WTC11 (cell line): ENCODE measurements at places on chromosomes 13 and 19.

DNA sequence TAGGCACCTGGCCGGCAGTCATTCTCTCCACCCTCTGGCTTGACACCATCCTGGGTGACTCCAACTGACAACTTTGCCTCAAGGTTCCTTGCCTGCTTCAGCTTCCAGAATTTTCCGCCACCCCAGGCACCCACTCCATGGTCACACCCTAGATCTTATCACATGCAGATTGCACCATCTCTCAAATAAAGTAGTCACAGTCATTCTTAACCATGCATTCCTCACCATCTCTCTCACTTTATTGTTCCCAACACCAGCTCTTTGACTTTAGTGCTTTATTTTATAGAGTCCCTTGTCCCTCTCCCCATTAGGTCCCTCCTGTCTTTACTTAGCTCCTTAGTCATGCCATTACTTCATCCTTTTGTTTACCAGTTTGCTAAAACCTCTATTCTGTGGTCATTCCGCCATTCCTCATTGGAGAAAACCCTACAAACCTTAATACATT is 351.7 kb downstream of the SPRY2 start:
- no peak for DNase-seq

GRCh38 chr13:36432106-36432544 is at the start of gene CCNA1:
Gene CCNA1, plus strand, starts transcription at chr13:36432495. Its CDS starts 562 bp downstream, at chr13:36433057.
- DNase-seq, result peak; percentile 89

GRCh38 chr13:22287343-22287920 is 616.6 kb downstream of the FGF9 start:
- no peak for DNase-seq

DNA sequence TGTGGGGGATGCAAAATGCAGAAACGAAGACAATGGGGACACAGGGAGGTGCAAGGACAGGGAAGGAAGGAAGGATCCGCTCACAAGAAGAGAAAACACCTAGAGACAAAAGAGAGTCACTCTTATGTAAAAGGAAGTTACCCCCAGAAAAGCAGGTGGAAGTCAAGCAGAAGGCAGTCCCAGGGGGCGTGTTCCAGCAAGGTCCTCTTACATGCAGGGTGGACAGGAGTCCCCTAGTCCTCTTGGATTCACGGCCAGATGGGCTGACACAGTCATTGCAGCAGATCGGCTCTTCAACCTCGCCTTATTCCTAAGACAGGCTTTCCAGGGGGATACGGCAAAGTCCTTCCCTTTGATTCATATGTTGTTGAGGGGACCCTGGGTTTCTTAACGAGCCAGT is 83.9 kb upstream of the SPATA13 start:
- DNase-seq, result no peak

DNA sequence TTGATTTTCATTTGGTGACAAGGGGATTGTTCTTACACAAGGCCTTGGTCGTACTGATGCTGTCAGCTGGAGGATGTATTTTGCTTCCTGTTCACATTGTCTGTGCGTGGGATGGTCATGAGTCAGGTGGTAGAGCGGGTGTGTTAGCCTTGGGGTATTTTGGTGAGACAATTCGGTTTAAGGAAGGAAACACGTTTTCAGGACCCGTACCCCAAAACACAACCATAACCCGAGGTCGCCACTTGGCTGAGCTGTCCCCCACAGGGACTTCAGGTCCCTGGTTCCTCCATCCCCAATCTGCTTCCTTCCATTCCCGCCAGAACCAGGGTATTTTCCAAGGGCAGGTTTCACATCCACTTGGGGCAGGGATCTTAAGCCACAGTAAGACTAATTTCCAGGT is 15.0 kb downstream of the MYO9B start:
- no peak for DNase-seq

DNA sequence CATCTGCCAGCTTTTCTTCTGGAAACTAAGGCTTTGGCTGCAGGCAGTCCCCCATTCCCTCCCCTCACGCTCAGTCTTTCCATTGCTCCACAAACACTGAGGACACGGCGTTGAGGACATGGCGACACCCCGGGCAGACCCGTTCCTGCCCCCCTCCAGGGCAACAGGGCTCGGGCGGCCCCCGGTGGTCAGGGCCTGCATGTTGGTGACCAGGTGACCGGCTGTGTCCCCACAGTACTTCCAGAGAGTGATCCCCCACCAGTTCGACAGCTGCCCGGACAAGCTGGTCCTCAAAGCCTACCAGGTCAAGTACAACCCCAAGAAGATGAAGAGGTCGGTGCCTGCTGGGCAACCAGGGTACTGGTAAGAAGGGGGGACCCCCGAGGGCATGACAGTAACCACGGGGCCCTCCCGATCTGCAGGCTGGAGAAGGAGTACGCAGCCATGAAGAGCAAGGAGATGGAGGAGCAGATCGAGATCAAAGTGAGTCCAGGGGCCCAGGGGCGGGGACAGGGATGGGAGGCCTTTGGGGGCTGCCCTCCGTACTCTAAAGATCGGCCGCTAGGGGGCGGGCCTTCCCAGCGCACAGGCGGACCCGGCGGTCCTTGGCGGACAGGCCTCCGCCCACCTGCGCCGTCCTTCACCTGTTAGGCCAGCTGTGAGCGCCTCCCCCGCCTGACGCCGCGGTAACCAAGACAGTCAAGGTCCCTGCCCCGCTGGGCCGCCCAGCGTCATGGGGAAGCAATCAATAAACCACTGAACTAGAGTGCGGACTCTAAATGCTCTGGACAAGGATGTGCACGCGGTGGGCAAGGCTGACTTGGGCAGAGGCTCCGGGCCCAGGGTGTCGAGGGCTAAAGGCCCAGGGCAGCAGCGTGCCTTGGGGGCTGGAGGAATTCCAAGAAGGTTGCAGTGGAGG is 21.1 kb downstream of the PRR36 start:
- DNase-seq, result peak; percentile 96

GRCh38 chr19:19628501-19629134 is 598 bp upstream of the LPAR2 start:
- peak; percentile 91 for DNase-seq

GRCh38 chr19:1284293-1284978 is 1.2 kb upstream of the EFNA2 start:
- no peak for DNase-seq

GRCh38 chr13:23087880-23088279 is 92.9 kb upstream of the SGCG start:
- DNase-seq, result peak; percentile 62

DNA sequence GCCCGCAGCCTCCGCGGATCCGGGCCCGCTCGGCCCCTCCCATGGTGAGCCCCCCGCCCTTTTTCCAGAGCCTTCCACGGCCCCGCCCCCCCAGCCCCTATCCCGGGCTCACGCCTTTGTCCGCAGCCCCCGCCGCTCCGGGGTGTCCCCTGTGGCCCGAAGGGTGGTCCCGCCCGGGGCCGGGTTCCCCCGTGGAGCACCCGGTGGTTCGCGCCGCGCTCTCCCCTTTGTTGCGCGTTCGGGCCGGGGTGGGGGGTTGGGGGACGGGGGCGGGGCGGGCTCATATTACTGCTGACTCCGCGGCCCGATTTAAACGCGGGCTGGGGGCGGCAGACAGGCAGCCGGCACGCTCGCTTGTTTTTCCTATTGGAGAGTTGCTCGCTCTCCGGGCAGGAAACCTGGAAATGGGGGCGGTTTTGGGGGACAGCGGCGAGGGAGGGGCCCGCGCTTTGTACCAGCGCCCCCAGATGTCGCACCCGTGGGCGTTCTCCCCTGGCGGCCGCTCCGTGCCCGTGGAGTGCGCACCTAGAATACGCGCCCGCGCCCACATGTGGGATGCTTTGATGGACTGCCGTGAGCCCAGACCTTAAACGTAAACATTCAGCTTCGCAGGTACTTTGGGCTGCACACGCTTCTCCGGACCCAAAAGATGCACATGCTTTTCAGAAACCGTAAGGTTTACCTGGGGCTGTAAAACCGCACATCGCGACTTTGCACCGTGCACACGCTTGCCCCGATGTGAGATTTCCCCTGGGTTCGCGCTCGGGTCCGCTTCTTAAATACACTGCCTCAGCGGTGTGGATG is 699 bp downstream of the PTOV1 start:
- peak; percentile 71 for DNase-seq

DNA sequence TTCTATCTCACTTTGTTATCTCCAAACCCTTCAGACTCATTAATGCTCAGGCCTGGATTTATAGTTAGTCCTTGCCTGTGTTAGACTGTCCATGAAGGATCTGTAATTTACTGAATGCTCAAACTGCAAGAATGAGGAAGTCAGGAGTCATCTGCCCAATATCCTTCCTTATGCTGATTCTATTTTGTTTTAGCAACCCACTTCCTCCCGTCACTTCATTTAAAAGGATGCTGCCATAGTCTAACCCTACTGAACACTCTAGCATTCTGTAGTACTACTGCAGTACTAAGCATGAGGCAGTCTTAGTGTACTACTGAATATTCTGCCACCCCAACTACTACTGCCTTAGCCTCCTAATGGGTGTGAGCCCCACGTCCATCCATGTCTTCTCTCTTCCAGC is 1.5 kb downstream of the FCAR start:
- no peak for DNase-seq

GRCh38 chr19:44662691-44663385 is 8.4 kb upstream of the CEACAM19 start:
- DNase-seq, result no peak

DNA sequence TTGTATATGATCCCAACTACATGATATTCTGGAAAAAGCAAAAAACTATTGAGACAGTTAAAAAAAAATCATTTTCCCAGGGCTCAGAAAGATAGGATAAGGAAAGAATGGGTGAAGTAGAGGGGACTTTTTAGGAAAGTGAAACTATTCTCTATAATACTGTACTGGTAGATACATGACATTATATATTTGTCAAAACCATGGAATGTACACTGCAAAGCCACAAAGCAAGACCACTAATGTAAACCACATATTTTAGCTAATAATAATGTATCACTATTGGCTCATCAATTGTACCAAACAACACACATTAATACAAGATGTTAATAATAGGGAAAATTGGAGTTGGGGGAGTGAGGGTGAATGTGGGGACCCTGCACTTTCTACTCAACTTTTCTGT is 182.6 kb downstream of the EFNB2 start:
- DNase-seq, result no peak

GRCh38 chr19:35310331-35310730 is 18.4 kb downstream of the MAG start:
- DNase-seq, result no peak

- no peak for DNase-seq
Measured at GRCh38 chr13:52903320-52903719, 54.9 kb upstream of the PCDH8 start.

GRCh38 chr13:79937771-79938216 is 403.1 kb downstream of the SPRY2 start:
- no peak for DNase-seq

DNA sequence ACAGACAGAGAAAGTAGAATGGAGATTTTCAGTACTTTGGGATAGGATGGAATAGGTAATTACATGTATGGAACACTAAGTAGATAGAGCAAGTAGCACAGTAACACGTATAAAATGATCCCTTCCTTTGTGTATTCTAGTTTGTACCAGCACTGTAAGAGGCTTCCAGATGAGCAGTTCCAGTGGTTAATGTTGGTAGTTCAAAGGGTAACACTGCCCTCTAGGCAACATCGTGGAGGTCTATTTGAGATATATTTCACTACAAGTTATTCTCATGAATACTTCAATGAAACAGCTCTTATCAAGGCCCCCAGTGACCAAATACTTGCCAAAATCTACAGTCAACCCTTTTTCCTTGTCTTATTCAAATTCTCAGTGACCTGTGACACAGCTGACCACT is 13.5 kb upstream of the ZNF563 start:
- DNase-seq, result no peak

DNA sequence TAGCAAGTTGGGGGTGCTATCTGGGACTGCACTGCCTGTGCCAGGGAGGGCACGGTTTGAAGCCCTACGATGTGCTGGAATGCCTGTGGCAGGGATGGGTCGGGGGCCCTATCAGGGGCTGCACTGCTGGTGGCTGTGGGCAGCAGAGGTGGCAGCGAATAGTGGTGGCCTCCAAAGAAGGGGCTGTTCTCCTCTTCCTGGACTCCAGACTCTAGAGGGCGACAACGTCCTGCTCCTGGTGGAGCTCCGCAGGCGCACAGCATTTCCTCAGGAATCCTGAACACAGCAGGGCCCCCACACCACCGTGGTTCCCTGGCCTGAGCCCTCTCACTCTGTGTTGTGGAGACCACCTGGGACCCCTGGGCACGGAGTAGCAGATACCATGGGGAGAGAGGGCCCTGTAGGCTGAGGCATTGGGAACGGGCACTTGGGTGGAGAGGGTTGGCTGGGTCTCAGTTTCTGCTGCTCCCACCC is 145.6 kb downstream of the TNFRSF19 start:
- DNase-seq, result peak; percentile 73

GRCh38 chr13:50970956-50971355 is 61.4 kb downstream of the RNASEH2B start:
- no peak for DNase-seq

DNA sequence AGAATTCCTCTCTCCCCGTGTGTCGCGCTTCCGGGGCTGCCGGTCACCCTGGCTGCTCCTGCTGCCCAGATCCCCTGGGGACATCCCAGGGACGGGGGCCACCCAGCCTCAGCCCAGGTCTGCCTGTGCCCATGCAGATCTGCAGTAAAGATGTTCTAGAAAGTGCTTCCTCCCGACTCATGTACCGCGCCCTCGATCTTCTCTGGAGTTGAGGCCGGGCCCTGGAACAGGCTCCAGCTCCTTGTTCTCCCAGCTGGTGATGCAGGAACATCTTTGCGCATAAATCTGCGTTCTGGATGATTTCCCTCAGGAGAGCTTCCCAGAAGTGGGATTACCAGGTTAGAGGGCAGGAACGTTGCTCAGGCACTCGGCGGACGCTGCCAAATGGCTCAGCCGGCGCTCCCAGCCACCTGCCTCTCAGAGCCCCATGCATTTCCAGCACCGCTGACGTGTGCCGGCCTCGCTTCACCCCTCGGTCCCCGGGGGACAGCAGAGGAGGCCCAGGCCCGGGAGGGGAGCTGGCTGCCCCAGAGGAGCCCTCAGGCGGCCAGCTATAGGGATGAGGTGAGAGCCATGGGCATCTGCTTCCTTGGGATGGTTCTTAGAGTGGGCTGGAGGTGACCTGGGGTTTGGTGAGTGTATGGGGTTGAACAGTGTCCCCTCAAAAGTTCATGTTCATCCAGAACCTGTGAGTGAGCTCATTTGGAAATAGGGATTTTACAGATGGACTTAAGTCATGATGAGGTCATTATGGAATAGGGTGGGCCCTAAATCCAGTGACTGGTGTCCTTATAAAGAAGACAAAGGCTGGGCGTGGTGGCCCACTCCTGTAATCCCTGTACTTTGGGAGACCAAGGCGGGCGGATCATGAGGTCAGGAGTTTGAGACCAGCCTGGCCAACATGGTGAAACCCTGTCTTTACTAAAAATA is 42.6 kb downstream of the CRTC1 start:
- DNase-seq, result no peak
